H54 (cell line): ENCODE measurements at places on chromosomes 6 and 20.

- DNase-seq: no peak
Observed at GRCh38 chr6:134873500-134874388, 76.2 kb downstream of the ALDH8A1 start.

- DNase-seq: no peak
Observed at GRCh38 chr6:100269189-100269588, 195.5 kb downstream of the SIM1 start.

- DNase-seq: no peak
Observed at GRCh38 chr6:111789598-111789997, 83.7 kb downstream of the FYN start.

DNA sequence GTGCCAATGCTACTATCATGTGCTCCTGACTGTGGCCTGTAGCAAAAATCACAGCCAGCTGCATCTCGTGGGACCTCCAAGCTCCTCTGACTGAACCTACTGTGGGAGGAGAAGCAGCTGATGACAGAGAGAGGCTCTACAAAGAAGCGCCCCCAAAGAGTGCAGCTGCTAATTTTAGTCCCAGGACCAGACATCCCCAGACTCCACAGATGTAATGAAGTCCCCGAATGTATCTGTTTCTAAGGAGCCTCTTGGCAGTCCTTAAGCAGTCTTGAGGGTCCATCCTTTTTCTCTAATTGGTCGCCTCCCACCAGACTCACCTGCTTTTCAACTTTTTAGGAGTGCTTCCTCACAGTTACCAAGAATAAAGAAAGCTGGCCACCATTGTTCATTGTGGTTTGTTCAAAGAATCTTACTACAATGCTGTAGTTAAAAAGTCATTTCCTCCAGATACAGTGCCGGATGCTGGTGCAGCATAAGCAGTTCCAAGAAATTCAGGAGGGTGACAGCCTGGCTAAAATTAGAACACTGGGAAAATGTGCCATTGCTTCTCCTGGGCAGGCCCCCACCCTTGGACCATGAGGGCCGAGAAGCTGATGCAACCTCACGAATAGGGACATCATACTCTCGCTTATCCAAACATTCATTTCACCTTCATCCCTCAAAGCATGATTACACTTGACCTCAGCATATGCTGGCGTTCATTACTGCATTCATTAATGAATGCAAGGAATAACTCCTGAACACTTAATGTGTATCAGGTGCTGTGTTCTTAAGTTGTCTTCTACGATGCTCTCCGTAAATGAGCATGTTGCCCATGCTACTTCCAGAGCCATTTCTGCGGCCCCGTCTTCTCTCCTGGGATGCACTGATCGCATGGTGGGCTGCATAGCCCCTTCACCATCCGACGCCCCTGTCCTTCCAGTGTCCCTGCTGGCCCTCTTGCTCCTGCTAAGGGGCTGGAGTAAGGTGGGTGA, 66.4 kb downstream of the LY86 start:
- no peak for DNase-seq

DNA sequence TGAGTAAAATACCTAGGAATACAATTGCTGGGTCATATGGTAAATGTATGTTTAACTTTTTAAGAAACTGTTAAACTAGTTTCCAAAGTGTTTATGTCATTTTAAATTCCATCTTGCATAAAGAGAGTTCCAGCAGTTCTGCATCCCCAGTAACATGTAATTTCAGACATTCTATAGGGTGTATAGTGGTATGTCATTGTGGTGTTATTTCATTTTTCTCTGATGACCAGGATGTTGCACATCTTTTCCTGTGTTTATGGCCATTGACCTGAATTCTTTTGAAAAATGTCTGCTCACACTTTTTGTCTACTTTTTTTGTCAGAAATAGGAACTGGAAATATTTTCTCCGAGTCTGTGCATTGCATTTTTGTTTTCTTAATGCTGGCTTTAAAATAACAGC, 128.9 kb downstream of the TMEM200A start:
- DNase-seq: no peak

DNA sequence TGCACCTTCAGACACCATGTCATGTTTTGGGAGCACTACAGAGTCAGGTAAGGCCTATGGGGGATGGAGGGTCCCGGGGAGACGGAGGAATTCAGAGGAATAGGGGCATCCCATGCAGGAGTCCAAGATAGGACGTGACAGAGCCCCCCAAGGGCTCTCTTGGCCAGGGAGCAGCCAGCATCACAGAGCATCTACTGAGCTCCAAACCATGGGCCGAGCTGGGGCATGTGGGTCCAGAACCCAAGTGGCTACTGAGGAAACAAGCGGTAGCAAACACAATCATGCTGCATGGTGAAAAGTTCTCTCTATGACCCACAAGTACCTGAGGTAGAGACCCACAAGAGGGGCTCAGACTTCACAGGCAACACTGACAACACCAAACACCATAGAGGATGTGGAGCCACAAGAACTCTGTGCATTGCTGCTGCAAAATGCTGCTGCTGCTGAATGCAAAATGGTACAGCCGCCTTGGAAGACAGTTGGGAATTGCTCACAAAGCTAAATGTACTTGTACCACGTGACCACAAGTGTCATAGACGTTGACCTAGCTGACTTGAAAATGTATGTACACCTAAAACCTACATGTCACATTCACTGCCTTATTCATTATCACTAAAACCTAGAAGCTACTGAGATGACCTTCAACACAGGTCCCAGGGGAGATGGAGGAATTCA, 33.4 kb upstream of the MAS1L start:
- no peak for DNase-seq

GRCh38 chr6:129635396-129636130, 74.4 kb downstream of the ARHGAP18 start:
- no peak for DNase-seq

DNA sequence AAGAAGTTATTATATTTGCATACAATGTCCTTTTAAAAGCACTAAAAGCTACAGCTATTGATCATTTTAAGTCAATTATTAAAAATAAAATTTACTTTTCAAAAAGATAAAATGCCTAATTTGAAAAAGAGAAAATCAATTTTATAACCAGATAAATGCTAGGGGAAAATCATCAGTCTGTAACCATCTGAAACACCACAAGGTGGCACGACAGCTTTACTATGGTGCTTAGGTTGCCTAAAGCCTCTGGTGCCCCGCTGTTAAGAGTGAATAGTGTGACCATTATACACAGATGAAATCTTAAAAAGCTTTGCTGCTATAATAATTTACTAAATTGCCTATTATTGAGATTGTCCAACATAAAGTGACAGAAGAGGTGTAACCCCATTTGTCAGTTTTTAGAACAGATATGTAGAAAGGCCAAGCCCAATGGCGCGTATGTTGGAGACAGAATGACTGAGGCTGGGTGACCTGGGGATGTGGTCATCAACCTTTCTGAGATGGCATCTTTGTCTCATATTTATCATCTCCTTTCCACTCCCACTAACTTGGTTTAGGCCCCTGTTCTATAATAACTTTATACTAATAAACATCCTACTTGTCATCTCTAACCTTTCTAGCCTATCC, 100.8 kb downstream of the MOXD1 start:
- peak; percentile 2 for DNase-seq

DNA sequence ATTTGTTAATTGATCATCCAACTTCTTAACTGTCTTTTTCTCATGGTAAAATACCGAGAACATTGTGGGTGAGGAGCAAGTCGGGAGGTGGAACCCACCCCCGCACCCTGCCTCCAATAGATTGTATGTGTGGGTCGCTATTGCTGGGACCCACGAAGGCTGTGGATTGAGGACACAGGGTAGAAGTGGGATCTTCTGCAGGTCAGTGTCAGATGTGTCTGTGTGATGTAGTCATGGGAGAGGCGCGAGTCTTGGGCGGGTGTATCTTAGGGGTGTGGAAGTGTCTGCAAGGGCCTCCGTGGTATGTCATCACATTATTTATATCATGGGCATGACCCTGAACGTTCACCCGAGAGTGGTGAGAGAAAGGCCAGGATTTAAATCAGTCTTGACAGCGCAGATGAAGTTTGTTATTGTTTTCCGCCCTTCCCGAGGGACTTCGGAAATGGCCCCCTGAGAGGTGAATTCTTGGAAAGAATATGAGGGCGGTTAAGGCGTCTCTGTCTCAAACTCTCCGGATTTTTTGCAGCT, 472 bp upstream of the PAQR8 start:
- DNase-seq: peak; percentile 23

DNA sequence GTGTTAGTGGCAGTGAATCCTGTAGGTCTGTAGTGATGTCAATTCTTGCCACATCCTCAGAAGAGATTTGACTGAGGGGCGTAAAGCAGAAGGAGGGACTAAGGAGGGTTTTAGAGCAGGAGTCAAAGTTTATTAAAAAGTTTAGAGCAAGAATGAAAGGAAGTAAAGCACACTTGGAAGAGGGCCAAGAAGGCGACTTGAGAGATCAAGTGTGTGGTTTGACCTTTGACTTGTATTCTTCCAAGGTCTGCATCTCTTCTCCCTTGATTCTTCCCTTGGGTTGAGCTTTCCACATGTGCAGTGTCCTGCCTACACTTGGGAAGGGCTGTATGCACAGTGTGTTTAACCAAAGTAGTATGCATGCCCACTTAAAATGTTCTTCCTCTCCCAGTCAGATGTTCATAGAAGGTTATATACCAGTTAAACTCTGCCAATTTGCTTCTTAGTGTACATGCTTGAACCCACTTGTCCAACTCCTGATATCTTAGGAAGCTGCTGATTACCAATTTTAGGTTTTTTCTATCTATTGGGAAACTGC, 627.6 kb downstream of the MMUT start:
- no peak for DNase-seq

- DNase-seq: no peak
Observed at GRCh38 chr6:140269591-140270165, 895.2 kb upstream of the CITED2 start.

- DNase-seq: no peak
Observed at GRCh38 chr6:46014511-46015118, 1.0 kb downstream of the CLIC5 start.

- DNase-seq: no peak
Observed at GRCh38 chr6:112342511-112342910, 4.6 kb upstream of the RFPL4B start.

GRCh38 chr6:165002358-165002757, 307.0 kb downstream of the C6orf118 start:
- no peak for DNase-seq

GRCh38 chr6:52931351-52931750, 21.9 kb upstream of the GSTA3 start:
- no peak for DNase-seq

- DNase-seq: no peak
Observed at GRCh38 chr6:21887231-21888185, 294.0 kb downstream of the SOX4 start.

DNA sequence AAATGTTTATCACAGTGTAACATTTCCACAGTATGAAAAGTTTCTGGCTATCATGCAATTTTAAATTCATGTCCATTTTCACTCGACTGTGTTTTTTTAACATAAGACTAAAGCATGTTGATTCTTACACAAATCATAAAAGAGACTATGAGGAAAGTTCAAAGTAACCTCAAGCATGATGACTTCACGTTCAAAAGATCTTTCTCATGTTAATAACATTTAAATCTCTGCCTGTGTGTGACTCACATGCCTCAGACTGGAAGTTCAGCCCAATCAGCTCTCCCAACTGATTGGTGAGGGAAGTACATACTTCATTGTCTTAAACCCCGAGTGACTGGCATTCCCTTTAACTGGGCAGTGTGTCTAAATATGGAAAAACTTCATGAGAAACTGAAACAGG, 37.4 kb downstream of the ATXN1 start:
- peak; percentile 36 for DNase-seq

- no peak for DNase-seq
Observed at GRCh38 chr20:45489083-45489531, 19.6 kb downstream of the WFDC2 start.

- DNase-seq: peak; percentile 69
Observed at GRCh38 chr20:41173161-41173721, 35.9 kb downstream of the PLCG1 start.

DNA sequence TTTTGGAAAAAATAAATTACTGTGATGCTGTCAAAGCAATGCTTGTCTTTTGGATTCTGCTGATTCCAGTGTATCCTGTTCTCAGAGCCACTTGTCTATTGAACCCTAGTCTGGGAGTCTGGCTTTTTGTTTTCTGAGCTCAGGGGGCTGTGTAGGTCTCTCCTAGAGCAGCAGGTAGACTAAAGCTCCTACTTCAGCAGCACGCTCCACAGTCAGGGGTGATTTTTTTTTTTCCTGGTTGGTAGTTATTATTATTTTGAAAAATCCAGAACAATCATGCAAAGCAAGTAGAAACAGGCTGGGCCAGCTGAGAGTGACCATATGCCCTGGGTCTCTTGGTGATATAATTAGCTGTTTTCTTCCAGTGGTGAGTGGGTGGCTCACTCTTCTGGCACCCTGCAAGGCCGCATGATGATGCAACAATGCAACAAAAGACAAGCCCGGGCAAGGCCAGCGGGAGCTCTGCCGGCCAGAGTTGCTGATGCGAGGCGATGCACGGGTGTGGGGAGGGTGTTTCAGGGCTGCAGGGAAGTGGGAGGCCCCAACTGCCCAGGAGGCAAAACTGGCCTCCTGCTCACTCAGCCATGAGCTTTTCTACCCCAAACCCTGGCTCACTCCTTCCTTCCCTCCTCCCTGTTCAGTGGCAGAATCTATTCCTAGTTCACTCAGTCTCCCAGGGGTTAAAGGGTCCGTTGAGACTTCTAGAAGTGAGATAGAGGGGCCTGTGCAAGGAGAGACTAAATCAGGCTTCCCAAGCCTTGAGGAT, 11.5 kb upstream of the CDKN1A start:
- DNase-seq: peak; percentile 88

- DNase-seq: no peak
Observed at GRCh38 chr6:37339741-37340638, 13.8 kb upstream of the RNF8 start.
